Stimulated activated CD8-positive, alpha-beta memory T cell treated with anti-CD3 and anti-CD28 coated beads, Interleukin-7, amount 100 ng/mL, for 1 hour (primary cell): ENCODE measurements at places on chromosomes 6 and 20.

DNA sequence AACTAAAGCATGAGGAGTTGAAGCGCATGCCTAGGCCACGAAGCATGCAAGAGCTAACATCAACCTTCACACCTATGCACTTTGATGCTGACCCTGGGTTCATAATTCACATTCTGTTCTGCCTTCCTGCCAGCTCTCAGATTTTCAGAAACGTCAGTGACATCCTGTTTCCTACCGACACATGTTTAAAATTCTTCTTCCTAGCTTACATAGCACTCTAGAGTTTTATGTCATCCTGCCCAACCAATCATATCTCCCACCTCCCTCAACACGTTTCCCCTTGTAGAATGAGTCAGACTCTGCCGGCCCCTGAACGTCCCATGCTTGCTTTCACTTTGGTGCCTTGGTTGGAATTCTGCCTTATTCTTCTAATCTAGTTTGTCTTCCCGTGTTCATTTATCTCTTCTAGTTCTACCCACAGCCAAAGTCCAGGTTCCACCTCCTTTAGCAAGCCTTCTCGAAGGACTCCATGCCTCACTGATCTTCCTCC, 97.2 kb upstream of the MAP7 start:
- DNase-seq: no peak

GRCh38 chr6:51349857-51350256, 531.2 kb downstream of the TFAP2B start:
- DNase-seq: no peak

DNA sequence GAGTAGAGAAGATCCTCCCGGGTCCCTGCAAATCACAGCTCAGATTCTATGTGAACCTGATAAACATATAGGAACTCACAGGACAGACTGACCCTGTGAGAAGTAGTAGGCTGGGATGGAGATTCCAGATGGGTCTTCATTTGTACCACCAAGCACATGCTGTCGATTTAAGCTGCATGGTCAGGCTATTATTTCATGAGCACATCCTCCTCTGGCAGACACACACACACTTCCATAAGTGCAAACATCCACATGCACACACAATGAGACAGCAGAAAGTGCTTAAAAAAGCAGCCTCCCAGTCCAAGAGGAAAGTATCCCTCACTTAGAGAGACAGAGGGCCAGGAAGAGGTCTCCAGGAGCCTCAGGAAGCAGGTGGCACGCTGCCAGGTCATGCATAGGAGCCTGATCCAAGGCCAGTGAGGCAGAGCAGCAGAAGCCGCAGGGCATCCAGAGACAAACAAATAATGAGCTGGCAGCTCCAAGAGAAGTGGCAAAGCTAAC, 131.8 kb downstream of the UNC5CL start:
- no peak for DNase-seq

DNA sequence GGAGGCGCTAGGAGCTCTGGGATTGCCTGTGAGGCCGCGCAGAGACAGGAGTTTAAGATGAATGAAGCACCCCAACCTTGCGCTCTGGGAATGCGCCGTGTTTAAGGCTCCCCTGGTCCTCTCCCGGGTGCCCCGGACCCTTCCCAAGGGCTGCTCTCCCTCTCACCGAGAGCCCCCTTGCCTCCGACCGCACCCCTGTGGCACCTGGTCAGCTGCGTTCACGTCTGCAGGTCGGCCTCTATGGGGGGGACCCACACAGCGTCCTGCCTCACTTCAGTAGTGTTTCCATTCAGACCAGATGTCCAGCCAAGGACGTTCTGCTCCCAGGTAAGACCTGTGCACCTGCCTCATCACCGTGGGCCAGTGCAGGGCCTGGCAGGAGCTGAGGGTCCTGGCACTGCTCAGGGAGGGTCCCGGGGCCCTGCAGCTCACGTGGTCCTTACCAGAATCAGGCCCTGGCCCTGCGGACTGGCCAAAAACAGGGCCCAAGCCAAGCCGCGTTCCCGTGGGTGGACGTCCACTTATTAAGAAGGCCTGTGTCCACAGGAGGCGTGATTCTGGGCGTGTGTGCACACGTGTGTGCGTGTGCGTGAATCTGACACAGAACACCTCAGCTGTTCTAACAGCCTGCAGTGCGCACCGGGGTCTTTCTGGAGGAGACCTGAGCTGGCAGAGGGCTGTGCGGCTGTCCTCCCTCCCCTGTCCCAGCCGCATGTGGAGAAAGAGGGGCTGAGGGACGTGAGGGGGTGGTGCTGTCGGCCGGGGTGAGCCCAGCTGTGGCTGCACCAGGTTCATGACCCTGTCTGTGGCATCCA, 79.9 kb upstream of the BHLHE23 start:
- DNase-seq: no peak

DNA sequence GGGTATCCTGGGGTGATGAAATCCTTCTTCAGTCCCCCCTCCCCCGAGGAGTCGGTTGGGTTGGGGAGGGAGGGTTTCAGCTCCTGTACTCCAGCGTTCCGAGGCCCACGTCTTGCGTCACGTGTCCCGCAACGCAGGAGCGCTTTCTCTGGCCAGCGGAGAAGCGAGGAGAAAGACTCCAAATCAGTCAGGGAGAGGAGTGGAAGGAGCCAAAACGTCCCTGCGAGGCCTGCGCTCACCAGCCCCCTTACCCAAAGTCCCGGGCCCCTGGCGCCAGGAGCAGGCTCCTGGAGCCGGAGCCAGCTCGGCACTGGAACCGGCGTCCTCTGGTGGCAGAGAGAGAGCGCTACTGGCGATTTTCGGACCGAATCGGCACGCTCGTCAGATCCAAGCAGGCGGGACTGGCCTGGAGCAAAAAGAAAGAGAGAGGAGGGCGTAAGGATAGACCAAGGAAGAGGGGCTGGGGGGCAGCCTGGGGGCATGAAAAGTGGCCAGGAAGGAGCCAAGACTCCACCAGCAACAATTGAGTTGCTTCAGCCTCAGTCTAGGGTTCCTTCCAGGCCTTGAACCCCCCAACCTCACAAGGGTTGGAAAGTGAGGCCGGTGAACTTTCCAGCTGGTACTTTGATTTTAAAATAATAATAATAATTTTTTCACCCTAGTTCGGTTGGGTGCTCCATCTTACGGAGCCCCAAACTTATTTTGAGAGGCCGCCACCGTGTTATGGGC, at the start of gene GNAS:
TSS of gene GNAS (plus strand) at position 174 of the 729 bp plus-strand sequence.
- DNase-seq: no peak

DNA sequence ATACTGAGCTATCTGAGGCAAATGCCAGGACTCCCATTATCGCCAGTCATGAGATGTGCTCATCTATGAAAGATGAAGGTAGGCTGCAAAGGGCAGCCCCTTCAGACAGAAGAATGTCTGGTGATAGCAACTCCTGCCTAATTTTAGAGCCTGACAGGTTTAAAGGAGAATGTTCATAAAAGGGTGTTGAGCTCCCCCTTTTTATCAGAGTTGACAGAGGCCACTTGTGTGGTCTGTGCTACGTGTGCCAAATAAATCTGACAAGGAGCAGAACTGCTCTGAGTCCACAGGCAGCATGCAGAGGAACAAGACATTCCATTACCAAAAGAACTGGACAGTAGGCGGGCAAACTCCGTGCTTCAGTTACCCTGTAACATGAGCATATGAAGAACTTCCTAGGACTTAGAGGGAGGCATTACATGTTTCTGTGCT, 101.8 kb downstream of the PREP start:
- DNase-seq: no peak

GRCh38 chr20:57332105-57333089, 2.8 kb downstream of the SPO11 start:
- DNase-seq: no peak

DNA sequence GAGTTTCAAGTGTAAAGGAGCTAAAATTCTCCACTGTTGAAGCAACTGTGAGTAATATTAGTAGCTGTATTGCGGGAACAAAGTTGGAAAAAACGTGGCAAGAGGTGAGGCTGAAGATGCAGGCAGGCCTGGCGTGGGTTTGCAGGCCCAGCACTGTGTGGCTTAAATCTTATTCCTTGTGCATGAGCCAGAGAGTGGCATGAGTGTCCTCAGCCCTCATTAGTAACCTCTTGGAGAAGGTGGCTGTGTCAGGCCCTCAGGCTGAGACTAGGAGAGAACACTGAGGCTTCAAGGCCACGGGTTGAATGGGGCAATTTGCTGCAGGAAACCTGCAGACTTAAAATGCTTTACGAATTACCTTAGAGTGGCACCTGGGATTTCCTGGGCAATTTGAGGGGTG, 372.7 kb upstream of the CITED2 start:
- DNase-seq: no peak

DNA sequence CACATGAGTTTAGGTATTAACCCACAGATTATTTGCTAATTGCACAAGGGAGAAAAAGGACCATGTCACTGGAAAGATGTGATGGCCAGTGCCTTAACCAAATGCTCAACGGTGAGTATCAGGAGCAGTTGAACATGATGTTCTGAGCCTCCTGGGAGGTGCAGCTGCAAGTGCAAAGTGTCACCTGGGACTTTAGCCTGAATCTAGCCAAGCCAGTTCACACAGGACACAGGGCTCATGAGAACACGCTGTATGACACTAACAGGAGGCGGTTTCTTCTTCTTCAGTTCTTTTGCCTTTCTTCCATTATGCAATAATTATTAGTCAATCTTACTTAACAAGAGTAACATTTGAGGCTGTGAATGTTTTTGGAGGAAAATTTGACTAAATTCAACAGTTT, 225.3 kb downstream of the THBS2 start:
- DNase-seq: no peak

DNA sequence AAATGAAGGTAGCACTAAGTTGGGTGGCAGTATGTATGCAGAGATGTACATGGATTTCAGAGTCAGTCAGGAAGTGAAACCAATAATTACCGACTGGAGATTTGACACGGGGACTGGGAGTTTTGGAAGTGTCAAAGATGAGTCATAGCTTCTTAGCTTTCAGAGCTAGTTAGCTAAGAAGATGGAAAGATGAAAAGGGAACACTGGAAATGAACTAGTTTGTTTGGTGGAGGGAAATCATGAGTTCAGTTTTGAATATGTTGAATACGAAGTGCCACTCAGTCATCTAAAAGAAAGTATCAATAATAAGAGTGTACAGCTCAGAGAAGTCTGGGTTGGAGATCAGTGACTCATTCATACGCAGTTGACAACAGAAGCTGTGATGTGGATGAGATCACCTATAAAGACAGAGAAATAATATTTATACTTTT, 7.5 kb downstream of the ESF1 start:
- no peak for DNase-seq

DNA sequence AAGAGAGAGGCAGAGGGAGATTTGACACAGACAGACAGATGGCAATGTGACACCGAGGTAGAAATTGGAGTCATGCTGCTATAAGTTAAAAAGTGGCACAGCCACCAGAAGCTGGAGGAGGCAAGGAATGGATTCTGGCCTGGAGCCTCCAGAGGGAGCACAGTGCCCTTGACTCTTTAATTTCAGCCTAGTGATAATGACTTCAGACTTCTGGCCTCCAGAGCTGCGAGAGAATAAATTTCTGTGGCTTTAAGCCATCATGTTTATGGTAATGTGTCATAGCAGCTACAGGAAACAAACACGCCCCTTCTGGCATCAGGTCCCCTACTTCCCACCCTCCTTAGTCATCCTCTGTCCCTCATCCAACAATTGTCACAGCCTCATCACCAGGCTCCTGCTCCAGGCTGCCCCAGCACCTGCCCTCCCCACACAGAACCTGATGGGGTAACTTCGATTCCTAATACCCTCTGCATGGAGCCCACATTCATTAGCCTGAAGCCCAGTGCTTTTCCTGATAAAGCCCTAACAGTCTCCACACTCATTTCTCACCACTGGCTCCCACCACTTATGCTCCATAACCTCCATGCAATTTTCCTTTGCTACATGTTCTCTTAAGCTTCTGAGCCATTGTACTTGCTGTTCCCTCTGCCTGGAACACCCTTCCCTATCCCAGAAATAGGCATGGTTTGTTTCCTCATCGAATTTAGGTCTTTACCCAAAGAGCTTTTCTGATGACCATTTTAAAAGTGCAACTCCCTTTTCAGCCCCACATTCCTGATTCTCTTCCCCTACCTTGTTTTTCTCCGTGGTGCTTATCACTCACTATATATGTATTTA, 69.7 kb upstream of the TOX2 start:
- DNase-seq: no peak
